NCI-H748 treated with DMSO at 0.1 percent for 48 hours (cell line): ENCODE measurements at places on chromosomes 1 and 21.

DNA sequence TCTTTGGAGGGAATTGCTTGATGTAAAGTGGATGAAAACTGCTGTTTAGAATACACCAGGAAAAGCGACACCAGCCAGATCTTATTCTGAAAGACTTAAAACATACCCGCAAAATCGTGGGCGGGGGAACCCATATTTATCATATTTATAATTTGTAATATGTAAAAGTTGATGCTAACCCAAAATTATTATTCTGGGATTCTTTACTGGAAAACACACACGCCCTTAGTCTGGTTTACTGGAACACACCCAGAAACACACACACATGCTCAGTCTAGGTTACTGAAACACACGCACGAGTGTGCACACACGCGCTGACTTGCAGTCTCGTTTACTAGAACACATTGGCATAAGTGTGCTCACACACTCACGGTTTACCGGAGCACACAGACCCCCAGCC, 32.5 kb downstream of the ATP5PO start:
- no peak for DNase-seq

DNA sequence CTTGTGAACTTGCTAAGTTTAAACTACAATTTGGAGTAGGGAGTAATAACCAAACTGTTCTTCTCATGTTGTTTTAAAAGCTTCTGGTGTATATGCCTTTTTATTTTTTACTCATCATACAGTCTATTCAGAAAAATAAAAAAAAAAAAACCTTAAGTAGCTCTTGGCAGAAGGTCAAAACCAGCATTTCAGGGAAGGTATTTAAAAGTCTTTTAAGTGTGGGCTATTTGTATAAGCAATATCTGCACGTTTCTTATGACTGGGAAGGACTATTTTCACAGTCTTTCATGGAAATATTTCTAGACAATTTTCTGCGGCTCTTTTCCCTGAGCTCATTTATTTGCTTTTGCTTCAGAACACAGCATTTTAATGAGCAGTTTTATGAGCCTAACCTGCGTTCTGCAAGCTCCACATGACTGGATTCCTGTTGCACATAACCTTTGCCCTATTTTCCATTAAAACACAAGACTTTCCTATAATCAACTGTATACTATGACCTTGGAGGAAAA, 60.9 kb upstream of the C1orf105 start:
- no peak for DNase-seq

GRCh38 chr21:15063081-15063813, 1.6 kb downstream of the NRIP1 start:
- DNase-seq, result peak; percentile 56

GRCh38 chr1:232590744-232591082, 39.2 kb downstream of the SIPA1L2 start:
- no peak for DNase-seq
